CD4-positive, alpha-beta T cell treated with Interleukin-12 subunit alpha and Interleukin-12 subunit beta, for 1 hour (primary cell): ENCODE measurements at places on chromosomes 4 and X.

- no peak for DNase-seq
These were observed 56.1 kb upstream of the PPP4R3C start for GRCh38 chrX:27519226-27519625.

DNA sequence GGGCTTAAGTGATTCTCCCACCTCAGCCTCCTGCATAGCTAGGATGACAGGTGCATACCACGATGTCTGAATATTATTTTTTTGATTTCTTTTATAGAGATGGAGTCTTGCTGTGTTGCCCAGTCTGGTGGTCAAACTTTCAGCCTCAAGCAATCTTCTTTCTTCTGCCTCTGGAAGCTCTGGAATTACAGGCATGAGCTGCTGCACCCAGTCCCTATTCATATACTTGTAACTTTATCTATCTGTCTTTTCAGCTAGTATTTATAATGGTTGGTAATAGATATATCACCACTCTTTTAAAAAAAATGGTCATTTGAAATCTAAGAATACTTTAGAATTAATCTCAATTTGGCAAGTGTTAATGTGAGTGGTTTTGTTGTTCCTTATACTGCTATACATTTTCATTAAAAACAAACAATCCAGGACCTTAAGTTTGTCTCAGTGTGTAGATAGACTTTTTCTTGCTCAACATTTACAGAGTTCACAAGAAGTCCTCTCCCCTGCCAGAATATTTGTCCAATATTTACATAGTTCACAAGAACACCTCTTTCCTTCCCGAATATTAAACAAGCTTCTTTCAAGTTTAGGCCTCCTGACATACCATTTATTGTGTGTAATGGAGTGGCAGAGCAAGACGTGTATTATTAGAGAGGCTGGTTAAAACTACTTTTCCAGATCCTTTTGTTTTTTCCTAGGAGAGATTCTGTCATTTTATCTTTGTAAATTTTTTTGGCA, 1197.4 kb upstream of the ADGRL3 start:
- no peak for DNase-seq

- DNase-seq: no peak
These were observed 187.9 kb downstream of the MAB21L2 start for GRCh38 chr4:150769845-150770244.

DNA sequence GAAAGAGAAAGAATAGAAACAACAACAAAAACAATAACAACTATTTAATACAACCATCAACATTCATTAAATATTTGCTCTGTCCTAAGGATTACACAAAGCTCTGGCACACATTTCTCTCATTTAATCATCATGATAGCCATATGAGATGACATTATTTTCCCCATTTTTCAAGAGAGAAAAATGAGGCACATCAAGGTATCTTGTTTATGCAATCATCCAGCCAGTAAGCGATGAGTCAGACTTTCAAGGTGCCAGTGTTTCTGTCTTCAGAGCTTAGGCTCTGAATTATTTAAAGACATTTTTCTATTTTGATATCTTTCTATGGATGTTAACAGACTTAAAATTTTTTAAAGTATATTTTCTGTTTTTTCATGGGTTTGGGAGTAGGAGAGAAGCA, 541.8 kb upstream of the SMIM31 start:
- no peak for DNase-seq

GRCh38 chr4:37818752-37819151, 7.7 kb upstream of the PGM2 start:
- no peak for DNase-seq

GRCh38 chrX:81229229-81229628, 27.3 kb downstream of the SH3BGRL start:
- no peak for DNase-seq

DNA sequence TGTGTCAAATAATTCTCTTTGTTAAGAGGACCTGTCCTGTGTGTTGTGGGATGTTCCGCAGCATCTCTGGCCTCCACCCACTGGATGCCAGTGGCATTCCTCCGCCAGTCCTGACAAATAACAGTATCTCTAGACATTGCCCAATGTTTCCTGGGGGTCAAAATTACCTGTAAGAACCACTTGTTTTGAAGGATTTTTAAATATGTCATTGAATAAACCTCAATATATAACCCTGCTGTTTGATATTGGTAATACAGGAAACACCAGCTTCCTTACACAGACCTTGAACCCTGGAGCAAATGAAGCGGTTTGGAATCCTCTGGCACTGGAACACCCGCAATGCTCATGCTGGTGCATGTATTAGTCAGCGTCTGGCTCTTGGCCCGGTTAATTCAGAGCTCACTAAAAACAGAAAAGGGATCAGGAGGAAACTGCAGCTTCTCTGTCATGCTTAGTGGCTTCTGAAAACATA, 101.3 kb downstream of the TBL1X start:
- DNase-seq: peak; percentile 1

DNA sequence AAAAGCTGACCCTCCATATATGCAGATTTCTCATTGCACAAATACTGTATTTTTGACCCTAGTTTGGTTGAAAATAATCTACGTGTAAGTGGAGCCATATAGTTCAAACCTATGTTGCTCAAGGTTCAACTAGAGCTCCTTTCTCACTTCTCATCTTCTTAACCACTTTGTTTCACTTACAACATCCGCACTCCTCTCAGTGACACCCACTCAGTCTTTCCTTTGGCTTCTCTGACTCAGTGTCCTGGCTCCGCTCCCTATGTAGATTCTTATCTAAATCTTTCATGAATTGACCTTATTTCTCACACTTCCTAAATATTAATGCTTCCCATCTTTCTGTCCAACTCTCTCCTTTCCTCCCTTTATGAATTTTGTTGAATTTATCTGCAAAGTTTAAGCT, 32.9 kb upstream of the DKK2 start:
- no peak for DNase-seq

- no peak for DNase-seq
These were observed 28.9 kb downstream of the SNX25 start for GRCh38 chr4:185238215-185238681.

DNA sequence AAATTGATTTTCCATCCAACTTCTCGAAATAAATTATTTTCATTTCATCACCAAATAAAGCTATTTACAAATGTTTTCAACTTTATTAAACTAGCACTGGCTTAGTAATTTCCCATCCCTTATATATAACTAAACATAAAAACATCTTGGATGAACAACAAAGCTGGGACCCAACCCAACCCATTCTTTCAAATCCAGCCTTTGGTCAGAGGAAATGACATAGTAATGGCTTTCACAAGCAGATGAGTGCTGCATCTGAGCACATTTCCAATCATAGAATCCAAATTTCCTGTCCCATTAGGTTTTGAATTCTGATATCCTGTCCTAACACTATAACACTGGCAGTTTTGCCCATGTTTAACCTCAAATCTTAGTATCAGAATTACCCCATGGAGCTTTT, 7.9 kb upstream of the EMCN start:
- no peak for DNase-seq

- DNase-seq: no peak
These were observed 195.8 kb downstream of the PDGFC start for GRCh38 chr4:156775813-156776212.

DNA sequence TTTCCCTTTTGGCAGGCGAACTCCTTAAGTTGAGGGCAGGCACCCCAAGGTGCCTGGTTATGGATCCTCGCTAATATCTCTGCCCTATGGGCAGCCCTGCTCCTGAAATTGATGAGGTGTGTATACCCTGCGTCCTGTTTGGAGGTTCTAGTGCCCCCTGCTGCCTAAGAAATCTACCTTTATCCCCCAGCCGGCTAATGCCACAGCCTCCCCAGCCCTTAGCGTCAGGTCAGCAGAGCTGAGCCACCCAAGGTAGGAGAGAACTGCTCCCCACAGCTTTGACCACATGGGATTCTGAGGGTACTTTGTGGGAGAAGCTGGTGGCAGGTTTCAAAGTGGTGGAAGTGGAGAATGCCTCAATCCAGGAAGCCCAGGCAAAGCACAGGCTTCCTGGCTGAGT, 50.8 kb downstream of the ANAPC4 start:
- no peak for DNase-seq

DNA sequence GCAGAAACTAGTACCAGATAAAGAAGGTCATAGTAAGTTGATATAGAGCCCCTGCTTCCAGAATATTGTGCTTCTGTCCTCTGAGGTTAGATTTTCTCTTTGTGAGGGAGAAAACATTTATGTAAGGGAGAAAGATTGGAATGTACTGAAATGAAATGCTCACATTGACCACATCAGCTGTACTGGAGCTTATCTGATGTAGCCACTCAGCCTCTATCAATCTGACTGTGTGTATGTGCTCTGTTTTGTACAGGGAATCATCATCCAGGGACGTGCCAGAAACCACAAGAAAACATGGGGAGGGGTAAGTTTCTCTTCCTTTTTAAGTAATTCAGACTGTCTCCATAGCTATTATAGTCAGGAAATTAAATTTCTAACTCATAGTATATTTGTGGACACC, 56.8 kb downstream of the PRRG1 start:
- DNase-seq: no peak

- DNase-seq: no peak
These were observed 92.1 kb downstream of the SLC9A7 start for GRCh38 chrX:46666831-46667230.

- no peak for DNase-seq
These were observed 41.4 kb downstream of the MAML3 start for GRCh38 chr4:140112576-140112975.

DNA sequence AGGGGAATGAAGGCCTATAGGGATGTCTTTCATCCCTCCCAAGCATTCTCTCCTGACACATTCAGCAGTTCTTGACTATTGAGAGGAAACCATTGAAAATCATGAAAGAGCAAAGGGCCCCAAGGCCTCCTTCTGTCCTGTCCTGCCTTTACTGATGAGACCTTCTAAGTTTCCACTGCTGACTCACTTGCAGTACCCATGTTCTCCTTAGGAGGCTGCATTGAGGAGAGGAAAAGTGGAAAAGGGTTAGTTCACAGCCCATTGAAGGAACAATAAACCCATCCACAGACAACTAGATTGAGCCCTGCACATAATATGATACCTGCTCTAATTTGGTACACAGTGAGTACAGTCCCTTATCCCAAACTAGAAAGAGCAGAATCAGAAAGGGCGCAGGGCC, 115.1 kb upstream of the PNPLA4 start:
- no peak for DNase-seq

GRCh38 chrX:47579537-47579936, 2.7 kb upstream of the TIMP1 start:
- DNase-seq: no peak

DNA sequence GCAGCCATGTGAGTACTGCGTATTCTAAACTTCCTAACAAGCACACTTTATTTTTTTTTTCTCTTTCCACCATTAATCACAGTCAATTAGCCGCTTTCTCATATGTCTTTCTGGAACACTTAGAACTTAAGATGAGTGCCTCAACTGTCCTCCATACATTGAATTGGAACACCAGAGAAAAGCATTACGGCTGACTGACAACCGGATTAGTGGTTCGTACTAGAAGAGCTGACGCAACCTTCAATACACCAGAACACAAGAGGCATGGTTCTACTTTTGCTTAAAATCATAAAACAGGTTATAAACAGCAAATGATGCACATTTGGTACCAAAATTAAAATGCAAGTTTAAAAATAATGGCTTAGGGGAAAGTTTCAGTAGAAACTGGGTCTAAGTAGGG, 3.3 kb downstream of the TMEM47 start:
- no peak for DNase-seq

- no peak for DNase-seq
These were observed 76.6 kb upstream of the CXXC4 start for GRCh38 chr4:104571341-104571740.

- no peak for DNase-seq
These were observed 129.1 kb downstream of the COL4A6 start for GRCh38 chrX:108309144-108309543.

- no peak for DNase-seq
These were observed 367.0 kb downstream of the RAB28 start for GRCh38 chr4:13117185-13117584.

DNA sequence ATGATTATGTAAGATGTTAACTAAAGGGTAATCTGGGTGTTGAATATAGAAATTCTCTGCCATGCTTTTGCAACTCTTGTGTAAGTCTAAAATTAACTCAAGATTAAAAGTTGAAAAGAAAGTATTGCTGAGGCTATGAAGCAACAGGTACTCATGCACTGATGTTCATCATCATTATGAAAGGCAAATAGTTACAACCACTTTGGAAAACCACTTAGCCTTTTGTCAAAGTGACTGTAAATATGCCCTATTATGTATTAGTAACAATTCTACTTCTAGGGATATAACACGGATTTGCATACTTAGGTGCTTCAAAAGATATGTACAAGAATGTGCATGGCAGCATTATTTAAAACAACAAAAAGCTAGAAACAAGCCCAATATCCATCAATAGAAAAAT, 227.8 kb upstream of the CXXC4 start:
- no peak for DNase-seq

DNA sequence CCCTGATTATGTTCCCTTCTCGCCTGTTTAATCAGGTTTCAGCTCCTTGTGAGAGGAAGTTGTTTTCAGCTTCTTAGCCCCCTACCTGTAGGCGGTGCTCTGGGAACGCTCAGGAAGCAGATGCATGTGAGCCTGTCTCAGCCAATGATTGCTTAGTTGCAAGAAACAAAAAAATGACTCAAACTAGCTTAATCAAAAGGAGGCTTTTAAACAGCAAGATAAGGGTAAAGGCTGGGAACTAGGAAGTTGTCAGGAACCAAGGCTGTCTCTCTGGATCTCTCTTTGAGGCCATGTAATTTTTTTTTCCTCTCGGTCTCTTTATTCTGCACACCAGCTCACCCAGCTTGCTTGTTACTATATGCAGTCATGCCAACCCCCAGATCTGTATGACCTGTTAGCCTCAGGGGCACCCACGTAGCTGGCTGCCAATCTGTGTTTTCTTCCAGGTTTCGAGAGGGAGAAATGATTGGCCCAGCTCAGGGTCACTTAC, 109.1 kb downstream of the PTTG2 start:
- DNase-seq: peak; percentile 39

- DNase-seq: no peak
These were observed 36.1 kb upstream of the KLHL13 start for GRCh38 chrX:118152721-118153120.

DNA sequence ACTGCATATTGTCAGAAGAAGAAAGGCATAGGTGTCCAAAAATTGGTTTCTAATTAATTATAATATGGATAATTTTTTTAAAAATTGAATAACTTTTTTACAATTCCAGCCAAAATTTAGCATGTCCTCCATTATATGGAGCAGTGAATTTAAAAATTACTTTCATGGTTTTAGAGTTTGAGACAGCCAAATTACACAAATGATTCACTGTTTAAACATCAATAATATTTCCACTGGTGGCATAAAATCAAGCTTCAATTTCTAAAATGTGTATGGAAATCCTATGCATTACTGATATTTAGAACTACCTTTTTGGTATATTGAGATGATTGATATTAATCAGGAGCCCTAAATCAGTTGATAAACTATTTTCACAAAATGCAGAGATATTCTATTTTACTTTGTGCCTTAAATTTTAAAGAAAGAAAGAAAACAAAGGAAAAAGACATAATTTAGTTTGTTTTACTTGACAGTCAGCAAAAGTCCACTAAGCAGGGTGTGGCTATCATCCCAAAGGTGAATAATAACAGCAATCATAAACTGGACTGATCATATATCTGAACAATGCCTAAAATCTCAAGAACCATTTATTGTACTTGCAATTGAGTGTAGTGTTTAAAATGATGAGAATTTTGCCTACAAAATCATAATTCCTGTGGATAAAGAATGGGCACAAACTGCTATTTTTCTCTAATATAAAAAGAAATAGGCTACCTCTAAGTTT, 34.2 kb downstream of the KLHL34 start:
- no peak for DNase-seq
